Nasal cavity respiratory epithelium epithelial cell of viscerocranial mucosa (primary cell): ENCODE measurements at places on chromosomes 1 and 21. TPM values are rescaled to one million over a fixed set of nuclear protein-coding genes. Genes with fewer than 3 reads are reported as not detected.

IGFN1 gene
- total RNA-seq: 0.68 TPM in 1 of 2 replicates, not detected in the other

AIRE gene
- total RNA-seq: not detected in 2 replicates

FPGT gene
- total RNA-seq: 12.6 and 24.4 TPM in 2 replicates

VSIG8 gene
- total RNA-seq: 0.34 TPM in 1 of 2 replicates, not detected in the other

GJA9 gene
- under 0.01 and 0.50 TPM in 2 replicates for total RNA-seq

OR2T29 gene
- total RNA-seq: not detected in 2 replicates

VAV3 gene
- 4.3 and 8.2 TPM in 2 replicates for total RNA-seq

OR2L3 gene
- not detected in 2 replicates for total RNA-seq

LHX8 gene
- total RNA-seq: not detected in 2 replicates

PRKAA2 gene
- total RNA-seq: 0.68 and 7.8 TPM in 2 replicates

DNMT3L gene
- not detected in 2 replicates for total RNA-seq

TSPAN1 gene
- 19.1 and 28.4 TPM in 2 replicates for total RNA-seq

SSX2IP gene
- total RNA-seq: 13.7 and 18.2 TPM in 2 replicates

C1orf94 gene
- total RNA-seq: not detected in 2 replicates

FCGR3A gene
- not detected in 2 replicates for total RNA-seq

PTGER3 gene
- total RNA-seq: under 0.01 TPM in 2 replicates

SLAMF8 gene
- total RNA-seq: not detected in 2 replicates

ATG4C gene
- total RNA-seq: 5.5 and 8.0 TPM in 2 replicates

LCE3D gene
- total RNA-seq: 35.9 TPM in 1 of 2 replicates, not detected in the other

GUCA2A gene
- total RNA-seq: not detected in 2 replicates

GNAI3 gene
- 16.4 and 17.9 TPM in 2 replicates for total RNA-seq

CA14 gene
- total RNA-seq: not detected in 2 replicates

LINGO4 gene
- total RNA-seq: not detected in 2 replicates

CLCA1 gene
- total RNA-seq: 0.07 TPM in 1 of 2 replicates, not detected in the other

MYBPHL gene
- not detected in 2 replicates for total RNA-seq

SERINC2 gene
- 47.8 and 182 TPM in 2 replicates for total RNA-seq

SLFNL1 gene
- under 0.01 and 0.21 TPM in 2 replicates for total RNA-seq

CYYR1 gene
- total RNA-seq: 0.68 and 1.3 TPM in 2 replicates

LEFTY1 gene
- not detected in 2 replicates for total RNA-seq

LMX1A gene
- total RNA-seq: not detected in 2 replicates
